ENCODE measurements at places on chromosomes 16 and 17.

GRCh38 chr16:781346-782010 is 6.7 kb downstream of the RPUSD1 start:
- DNase-seq: no peak

- no peak for DNase-seq
Measured at GRCh38 chr16:74465851-74466685, 44.8 kb upstream of the CLEC18B start.

DNA sequence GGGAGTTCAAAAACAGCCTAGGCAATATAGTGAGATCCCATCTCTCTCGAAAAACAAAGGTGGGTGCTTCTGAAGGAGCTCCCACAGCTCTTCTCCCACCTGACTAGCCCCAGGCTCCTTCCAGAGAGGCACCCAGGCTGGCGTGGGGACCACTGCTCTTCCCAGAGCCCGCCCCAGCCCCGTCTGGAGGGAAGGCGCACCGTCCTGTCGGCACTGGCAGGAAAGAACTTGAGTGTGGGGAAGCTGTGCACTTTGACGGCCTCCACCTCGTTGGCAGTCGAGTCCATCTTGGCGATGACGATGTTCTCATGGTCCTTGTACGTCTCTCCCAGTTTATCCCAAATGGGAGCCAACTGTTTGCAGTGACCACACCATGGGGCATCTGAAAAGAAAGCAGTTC is 10.5 kb upstream of the PPP1R27 start:
- no peak for DNase-seq

DNA sequence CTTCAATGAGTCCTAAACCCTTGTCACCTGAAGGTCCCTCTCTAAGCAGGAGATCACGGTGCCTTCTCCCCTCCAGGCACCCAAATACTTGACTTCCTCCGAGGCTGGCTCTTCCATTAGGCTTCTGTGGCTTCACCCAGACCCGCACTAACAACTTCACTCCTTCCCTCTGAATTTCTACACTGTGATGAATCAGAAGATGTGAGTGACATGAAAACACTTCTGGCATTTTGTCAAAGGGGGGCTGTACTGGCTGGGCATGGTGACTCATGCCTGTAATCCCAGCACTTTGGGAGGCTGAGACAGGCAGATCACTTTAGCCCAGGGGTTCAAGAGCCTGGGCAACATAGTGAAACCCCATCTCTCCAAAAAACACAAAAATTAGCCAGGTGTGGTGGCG is 72.6 kb upstream of the CNEP1R1 start:
- DNase-seq: no peak

- DNase-seq: no peak
Measured at GRCh38 chr17:74330446-74330845, 4.4 kb downstream of the KIF19 start.

DNA sequence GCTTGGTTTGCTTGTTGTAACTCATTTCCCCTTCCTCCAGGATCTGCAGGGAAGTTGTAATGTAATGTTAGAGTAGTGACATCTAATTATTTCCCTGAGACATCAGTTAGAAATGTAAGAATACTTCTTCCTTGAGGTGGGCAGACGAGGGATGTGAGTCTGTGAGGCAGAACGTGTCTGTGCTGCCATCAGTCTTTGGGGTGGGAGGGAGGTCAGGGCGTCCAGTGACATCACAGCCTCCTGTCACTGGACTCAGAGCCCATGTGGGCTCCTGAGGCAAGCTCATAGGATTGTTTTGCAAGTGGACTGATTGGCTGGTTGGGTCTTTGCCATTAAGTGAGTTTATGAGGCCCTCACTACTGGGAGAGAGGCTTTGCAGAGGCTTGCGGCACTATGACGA is 188.8 kb downstream of the CCDC182 start:
- DNase-seq: no peak

- no peak for DNase-seq
Measured at GRCh38 chr16:48334325-48334724, 50.9 kb downstream of the SIAH1 start.

DNA sequence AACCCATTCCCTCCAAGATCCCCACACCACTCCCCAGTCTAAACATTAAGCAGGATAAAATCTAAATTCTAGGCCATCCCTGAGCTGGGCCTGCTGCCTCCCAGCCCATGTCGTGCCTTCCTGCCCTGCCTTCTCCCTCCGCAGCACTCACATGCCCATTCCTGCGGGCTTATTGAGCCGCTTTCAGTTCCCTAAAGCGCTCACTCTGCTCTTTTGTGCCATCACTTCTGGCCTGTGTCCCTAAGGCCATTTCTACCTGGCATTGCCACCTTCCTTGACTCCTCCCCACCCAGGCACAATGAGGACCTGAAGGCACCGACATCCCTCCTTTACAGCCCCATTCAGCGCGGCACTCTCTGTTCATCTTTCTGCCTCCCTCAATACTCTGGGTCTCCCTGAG is 13.0 kb upstream of the RAB5C start:
- no peak for DNase-seq

- DNase-seq: no peak
Measured at GRCh38 chr17:72123530-72124437, 3.0 kb downstream of the SOX9 start.

GRCh38 chr17:63399316-63399715 is 46.8 kb downstream of the CYB561 start:
- no peak for DNase-seq

DNA sequence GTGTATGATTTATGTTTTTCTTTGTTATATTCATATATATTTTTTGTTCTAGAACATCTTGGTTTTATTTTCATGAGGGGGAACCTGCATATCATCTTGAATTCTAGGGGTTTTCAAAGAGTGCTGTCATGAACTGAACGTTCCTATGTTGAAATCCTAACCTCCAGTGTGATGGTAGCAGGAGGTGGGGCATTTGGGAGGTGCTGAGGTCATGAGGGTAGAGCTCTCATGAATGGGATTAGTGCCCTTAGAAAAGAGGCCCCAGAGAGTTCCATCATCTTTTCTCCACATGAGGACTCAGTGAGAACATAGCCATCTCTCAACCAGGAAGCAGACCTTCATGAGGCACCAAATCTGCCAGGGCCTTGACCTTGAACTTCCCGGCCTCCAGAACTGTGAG is 34.6 kb upstream of the CCDC182 start:
- no peak for DNase-seq

DNA sequence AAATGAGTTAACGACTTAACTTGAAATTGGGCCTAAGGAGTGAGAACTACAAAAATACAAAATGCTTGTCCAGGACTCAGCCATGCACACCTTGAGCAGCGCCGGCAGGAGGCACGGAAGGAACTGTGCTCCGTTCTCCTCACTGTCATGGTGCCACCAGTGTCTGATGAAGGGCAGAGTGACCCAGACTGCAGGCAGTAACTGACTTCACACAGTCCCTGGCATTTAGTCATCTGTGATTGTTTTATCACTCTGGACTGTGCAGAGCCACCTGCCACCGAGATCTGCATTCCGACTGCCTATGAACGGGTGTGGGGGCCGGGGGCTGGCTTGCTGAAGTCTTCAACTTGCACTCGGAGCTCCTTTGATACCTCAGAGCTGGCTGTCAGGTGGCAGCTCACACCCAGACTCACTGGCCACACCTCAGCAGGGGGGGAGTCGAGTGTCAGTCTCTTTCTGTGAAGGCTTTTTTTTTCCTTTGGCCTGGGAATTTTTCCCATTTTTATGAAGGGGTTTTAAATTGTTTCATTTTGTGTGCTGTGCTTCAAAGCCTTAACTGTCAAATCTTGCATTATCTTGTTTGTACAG is 20.2 kb upstream of the ENDOV start:
- DNase-seq: no peak

DNA sequence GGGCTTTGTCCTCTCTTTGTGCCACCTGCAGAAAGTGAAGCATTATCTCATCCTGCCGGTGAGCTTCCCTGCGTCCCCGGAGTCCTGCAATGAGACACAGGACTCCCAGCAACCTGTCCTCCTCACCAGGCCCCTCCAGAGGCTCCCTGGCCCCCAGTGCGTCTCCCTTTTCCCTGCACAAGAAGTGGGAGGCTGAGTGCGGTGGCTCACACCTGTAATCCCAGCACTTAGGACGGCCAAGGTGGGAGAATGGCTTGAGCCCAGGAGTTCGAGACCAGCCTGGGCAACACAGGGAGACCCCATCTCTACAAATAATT is 8.4 kb downstream of the GRB7 start:
- no peak for DNase-seq

GRCh38 chr17:66944351-66945146 is 20.0 kb upstream of the CACNG4 start:
- no peak for DNase-seq

DNA sequence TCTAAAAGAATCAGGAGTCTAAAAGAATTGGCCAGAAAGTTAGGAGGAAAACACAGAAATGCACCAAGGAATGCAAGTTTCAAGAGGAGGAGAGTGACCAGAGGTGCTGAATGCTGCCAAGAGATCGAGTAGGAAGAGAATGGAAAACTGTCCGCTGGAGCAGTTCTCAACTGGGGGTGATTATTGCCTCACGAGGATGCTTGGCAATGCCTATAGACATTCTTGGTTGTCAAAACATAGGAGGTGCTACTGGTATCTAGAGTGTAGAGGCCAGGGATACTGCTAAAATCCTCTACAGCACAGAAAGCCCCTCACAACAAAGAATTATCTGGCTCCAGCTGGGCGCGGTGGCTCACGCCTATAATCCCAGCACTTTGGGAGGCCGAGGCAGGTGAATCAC is 82.1 kb upstream of the NOL11 start:
- no peak for DNase-seq

DNA sequence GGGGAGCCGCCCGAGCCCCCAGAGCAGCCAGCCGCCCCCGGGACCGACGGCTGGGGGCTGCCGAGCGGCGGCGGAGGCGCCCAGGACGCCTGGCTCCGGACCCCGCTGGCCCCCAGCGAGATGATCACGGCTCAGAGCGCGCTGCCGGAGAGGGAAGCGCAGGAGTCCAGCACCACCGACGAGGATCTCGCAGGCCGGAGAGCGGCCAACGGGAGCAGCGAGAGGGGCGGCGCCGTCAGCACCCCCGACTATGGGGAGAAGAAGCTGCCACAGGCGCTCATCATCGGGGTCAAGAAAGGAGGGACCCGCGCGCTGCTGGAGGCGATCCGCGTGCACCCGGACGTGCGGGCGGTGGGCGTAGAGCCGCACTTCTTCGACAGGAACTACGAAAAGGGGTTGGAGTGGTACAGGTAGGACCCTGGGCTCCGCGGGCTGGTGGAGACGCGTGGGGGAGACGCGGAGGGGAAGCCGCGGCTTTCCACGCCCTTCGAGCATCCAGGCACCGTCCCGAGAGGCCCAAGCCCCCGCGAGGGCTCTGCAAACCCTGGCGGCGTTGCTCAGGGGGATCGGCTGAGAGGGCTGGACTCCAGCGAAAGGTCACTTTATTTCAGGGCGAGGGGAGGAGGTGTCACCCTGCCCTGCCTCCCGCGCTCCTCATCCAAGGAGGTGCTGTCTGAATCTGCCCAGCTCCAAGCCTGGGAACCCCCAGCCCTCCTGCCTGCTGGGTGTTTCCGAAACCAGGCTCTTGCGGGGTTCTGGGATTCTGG is 1.2 kb downstream of the HS3ST4 start:
- DNase-seq: no peak

DNA sequence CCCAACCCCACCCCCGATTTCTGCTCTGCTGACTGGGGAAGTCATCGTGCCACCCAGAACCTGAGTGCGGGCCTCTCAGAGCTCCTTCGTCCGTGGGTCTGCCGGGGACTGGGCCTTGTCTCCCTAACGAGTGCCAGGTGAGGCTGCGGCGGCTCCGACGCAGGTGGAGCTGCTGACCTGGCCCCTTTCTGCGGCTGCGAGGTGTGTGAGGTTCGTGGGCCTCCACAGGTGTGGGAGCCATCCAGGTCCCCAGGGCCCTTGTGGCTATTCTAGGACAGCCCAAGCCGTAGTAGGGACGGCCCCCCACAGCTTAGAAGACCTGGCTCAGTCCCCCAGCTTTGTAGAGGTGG is 3.0 kb downstream of the UBE2I start:
- no peak for DNase-seq

DNA sequence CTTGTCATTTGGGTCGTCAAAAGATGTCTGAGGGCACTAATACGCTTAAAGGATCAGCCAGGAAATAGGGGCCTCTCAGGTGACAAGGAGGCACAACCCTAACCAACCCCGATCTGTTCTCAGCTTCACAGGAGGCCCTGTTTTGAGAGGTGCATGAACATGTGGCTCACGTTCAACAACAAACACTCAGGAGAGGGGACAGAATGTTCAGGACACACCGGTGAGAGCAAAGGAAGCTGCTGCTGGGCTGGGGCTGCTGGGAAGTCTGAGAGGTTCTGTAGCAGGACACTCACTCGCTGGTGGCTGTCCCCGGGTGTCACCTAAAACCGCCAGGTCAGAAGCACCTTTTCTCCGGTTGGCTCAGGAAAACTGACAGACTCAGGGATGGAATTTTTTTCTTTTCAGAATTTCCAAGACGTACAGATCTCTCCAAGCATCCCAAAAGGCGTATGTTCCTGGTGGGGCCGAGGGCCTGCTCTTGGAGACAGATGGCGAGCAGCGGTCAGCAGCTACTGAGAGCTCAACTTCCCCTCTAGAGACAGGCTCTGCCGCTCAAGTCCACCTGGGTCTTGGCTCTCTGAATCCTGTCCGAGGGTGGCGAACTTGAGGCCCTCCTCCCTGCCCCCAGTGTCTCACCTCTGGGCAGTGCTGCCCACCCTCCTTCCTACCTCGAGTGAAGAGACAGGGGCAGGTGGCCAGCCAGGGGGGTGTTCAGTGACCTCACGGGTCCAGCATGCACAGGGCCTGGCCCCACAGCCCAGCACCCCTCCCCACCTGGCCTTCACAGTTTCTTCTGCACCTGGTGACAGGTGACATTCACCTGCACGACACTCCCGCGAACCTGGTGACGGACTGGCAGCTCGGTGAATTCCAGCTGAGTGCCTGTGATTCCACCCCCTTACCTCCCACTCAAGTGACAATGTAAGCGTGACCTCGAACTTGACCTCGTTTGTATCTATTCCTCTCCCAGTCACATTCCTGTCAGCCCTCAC is 22.9 kb downstream of the CLUH start:
- DNase-seq: no peak

- no peak for DNase-seq
Measured at GRCh38 chr16:70691223-70692129, 5.6 kb upstream of the MTSS2 start.

DNA sequence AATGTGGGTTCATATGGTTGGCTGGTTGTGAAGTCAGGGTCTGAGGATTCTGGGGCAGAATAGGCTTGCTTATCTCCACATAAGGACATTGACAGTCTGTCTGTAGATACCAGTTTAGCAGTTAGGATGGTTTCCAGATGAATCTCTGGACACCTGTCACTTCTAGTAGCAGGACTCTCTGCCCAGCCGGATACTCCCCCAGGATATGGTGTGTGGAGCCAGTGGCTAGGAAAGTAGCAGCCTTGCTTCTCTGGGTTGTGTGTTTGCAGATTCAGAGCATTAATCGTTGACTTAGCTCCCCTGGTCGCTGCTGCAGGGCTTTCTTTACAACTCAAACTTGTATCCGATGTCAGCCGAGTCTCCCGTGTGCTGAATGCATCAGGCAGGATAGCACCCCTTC is 45.2 kb downstream of the CLEC16A start:
- DNase-seq: no peak

DNA sequence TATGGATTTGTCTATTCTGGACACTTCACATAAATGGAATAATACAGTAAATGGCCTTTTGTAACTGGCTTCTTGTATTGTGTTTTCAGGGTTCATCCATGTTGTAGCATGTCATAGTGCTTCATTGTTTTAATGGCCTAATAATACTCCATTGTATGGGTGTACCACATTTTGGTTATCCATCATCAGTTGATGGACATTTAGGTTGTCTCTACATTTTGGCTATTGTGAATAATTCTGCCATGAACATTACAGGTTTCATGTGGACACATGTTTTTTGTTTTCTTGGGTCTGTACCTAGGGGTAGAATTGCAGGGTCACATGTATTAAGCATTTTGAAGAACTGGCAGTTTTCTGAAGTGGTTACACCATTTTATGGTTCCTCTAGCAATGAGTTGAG is 223.5 kb upstream of the CACNG5 start:
- no peak for DNase-seq

All from CD4-positive, alpha-beta T cell (primary cell).